ENCODE measurements at places on chromosomes 12 and 14.
A peak's percentile ranks its signal among the peaks of the same experiment; 100 is the strongest.

DNA sequence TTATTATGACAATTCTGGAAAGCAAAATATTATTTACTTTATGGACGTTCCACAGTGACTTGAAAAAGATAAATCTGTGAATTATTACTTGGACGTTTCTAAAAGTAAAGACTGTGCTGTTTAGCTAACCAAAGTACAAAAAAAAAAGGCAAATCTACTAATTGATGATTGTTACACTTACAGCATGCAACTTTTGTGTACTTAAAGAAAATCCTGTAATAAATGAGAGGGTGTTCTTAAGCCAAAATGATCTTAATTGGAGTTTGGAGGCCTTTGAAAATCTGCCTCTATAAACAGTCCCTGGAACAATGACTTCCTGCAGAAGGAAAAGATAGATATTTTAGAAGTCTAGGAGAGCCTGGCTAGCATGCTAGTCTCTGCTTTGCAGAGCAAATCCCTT, 434.0 kb upstream of the SYT1 start:
- DNase-seq, result no peak

DNA sequence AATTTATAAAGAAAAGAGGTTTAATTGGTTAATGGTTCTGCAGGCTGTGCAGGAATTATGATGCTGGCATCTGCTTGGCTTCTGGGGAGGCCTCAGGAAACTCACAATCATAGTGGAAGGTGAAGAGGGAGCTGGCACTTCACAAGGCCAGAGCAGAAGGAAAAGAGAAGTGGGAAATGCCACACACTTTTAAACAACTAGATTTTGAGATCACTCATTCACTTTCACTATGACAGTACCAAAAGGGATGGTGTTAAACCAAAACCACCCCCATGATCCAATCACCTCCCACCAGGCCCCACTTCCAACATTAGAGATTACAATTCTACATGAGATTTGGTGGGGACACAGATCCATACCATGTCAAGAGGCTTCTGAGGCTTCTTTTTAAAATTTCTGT, 62.6 kb downstream of the SLC38A4 start:
- DNase-seq, result no peak

- DNase-seq, result no peak
These were observed 20.3 kb downstream of the RTL1 start for GRCh38 chr14:100882991-100883788.

GRCh38 chr14:50947446-50947845, 3.2 kb upstream of the PYGL start:
- peak; percentile 20 for DNase-seq

DNA sequence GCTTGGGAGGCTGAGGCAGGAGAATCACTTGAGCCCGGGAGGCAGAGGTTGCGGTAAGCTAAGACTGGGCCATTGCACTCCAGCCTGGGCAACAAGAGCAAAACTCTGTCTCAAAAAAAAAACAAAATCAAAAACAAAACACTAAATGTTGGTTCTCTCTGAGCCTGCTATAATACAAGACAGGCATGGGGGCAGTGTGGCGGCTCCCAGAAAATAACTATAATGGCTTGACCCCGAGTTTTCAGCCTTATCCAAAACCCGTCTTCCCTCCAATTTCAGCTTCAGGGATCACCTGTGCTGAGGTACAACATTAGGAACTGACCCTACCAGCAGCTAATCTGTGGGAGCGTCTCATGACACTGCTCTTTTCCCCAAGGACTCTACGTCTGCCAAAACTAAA, 862 bp downstream of the SLC7A7 start:
- DNase-seq, result no peak

DNA sequence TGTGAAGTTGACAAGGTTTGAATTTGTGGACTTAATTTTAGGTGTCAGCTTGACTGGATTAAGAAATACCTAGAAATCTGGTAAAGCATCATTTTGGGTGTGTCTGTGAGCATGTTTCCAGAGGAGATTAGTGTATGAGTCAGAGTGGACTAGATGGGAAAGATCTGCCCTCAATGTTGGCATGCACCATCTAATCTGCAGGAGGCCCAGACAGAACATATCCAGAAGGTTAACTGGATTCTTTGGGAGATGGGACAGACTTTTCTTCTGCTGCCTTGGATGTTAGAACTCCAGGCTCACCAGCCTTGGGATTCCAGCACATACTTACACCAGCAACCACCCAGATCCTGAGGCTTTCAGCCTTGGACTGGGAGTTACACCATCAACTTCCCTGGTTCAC, 14.1 kb downstream of the SGPP1 start:
- DNase-seq, result peak; percentile 45

GRCh38 chr12:26648584-26648983, 184.4 kb downstream of the ITPR2 start:
- peak; percentile 96 for DNase-seq

DNA sequence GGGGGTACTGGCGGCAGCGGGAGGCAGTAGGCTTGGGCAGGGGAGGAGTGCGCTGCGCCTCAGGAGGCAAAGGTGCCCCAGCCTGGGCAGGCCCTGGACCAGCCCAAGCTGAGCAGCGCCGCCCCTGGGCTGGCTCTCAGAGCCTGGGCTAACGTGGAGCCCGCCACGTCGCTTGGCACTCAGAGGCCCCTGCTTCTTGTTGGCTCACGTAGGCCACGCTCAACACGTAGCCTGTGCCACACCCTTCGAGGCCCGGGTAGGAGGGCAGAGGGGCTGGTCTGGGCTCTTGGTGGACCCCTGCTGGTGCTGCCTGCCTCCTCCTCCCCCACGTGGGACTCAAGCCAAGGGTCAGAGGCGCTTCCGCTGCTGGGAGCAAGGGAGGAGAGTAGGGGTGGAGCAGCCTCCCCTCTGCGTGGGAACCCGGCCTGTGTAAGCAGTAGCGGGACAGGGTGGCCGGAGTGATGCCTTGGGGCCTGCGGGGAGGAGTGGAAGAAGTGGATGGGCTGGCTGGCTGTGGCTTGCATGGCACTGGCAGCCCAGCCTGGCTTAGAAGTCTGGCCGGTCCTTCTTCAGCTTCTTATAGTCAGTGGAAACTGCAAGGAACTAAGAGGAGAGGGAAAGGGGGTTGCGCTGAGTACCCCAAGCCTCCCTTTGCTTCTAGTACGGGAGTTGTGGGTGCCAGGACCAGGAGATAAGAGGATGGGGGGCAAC, 5.7 kb downstream of the SHMT2 start:
- DNase-seq, result peak; percentile 69

DNA sequence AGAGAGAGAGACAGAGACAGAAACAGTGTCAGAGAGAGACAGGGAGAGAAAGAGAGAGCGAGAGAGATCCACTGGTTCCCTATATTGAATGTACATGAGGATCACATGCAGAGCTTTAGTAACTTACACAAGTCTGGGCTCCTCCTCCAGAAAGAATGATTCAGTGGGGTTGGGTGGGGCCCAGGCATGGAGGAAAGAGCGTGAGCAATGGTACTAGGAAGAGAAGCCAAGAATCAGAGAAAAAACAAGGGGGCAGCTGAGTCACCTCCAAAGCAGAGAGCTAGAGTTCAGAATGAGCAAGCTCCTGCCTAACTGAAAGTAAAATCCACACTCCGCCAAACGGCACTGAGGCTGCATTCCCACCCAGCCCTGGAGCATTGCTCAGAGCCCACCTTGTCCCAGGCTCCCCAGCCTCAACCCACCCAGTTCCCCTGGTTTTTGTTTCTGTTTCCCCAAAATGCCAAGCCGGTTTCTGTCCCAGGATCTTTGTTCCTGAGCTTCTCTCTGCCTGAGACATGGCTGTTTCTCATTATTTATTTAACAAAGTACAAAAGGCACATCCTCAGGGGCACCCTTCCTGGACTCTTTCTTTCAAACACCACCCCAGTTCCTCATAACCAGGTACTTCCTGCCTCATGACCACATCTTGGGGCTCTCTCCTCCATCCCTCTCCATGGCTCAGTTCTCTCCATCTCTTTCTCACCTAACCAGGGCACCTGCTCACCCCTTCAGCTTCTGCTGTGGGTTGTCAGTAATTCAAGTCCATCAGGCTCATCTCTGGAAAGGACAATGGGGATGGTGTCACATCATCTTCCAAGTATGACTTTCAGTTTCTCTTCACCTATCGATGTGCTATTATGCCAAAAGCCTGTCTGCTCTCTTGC, 670.3 kb upstream of the TBX3 start:
- peak; percentile 97 for DNase-seq

GRCh38 chr14:33370426-33370825, 431.7 kb downstream of the NPAS3 start:
- no peak for DNase-seq

- DNase-seq, result no peak
These were observed 770.9 kb upstream of the FOXG1 start for GRCh38 chr14:27995691-27996090.

- no peak for DNase-seq
These were observed 16.0 kb downstream of the PRIMA1 start for GRCh38 chr14:93772263-93772662.

GRCh38 chr12:38586789-38587188, 270.2 kb downstream of the ALG10B start:
- DNase-seq, result peak; percentile 31

GRCh38 chr12:84077679-84078078, 834.9 kb downstream of the SLC6A15 start:
- peak; percentile 19 for DNase-seq

DNA sequence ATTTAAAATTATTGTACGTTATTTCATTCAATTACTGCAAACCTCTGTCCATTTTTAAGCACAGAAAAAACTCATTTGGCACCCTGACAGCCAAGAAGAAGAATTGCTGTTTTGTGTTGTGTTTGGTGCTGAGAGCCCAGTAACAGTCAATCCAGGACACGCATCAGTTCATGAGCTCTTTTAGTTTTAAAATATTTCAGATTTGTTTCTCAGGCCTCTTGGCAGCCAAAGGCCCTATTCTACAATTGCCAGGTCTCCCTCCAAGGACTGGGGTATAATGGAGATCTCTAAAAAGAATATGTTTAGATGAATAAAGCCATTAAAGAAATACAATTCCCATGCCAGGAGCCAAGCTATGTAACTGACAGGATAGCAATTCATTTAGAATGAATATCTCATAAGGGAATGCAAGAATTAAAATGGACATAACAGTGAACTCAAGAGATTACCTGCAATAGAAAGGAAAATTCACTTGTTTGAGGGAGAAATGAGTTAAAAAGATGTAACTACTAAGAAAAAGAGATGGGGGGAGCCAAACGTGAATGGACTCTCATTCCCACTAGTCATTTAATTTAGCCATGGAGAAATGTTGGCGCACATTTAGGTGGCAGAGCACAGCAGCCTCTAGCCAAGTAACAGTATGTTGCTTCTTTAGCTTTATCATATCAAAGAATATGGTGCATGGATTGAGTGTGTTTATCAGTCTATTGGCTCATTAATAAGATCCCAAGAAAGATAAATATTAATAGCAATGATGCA, 140.6 kb upstream of the PELI2 start:
- no peak for DNase-seq

- DNase-seq, result peak; percentile 36
These were observed 62.1 kb upstream of the HECTD1 start for GRCh38 chr14:31269634-31270195.

DNA sequence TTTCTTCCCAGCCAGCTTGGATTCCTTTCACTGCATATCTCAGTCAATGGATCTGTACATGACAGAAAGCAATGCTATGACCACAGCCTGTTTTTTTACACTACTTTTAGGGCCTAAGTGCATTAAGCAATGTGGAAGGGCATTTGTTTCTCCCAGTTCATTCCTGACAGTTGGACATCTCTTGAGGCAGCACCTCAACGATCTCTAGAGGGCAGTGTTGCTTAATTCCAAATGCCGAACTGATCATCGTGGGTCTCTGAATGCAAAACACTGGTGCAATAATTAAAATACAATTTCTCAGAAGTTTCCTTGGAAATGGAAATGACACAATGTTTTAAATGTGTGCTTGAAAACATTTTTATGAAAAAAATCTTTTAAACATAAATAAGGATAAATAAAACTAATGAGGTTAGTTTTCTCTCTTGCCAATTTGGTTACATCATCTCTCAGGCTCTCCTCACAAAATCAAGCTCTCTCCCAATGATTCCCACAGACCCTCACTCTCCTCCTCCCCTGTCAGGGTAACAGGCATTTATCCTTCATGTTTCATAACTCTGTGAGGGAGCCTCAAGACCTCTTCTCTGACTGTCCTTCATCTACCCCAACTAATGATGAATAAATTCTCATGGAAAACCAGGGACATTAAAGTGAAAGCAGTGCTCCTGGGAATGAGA, 192.4 kb upstream of the SLC16A7 start:
- peak; percentile 86 for DNase-seq

GRCh38 chr12:126944684-126945083, 1322.3 kb upstream of the TMEM132C start:
- DNase-seq, result no peak

- DNase-seq, result no peak
These were observed 229.1 kb downstream of the KCNC2 start for GRCh38 chr12:74980510-74980909.
